ENCODE measurements at places on chromosomes 16 and 17.
A peak's percentile ranks its signal among the peaks of the same experiment; 100 is the strongest.

GRCh38 chr17:66462010-66462409 lies 159.6 kb downstream of the PRKCA start:
- H3K4me3 ChIP-seq = no peak overlapping the region
- H3K4me1 ChIP-seq = peaks cover 11% of the 10 kb centered on the region
- no peak overlapping the region for H3K27ac ChIP-seq
- H3K36me3 ChIP-seq = no peaks in the 10 kb centered on the region
- no peak for DNase-seq
- no peaks in the 10 kb centered on the region for H3K27me3 ChIP-seq

- no peak overlapping the region for H3K4me3 ChIP-seq
- H3K27ac ChIP-seq = no peak overlapping the region
- peaks cover 21% of the 10 kb centered on the region for H3K4me1 ChIP-seq
- peaks cover 21% of the 10 kb centered on the region for H3K36me3 ChIP-seq
- no peak for DNase-seq
- H3K27me3 ChIP-seq = no peaks in the 10 kb centered on the region
Measured at GRCh38 chr16:49560004-49560830, 186.6 kb downstream of the C16orf78 start.

GRCh38 chr16:49516382-49517036 lies 142.9 kb downstream of the C16orf78 start:
- no peak for DNase-seq
- H3K4me3 ChIP-seq = no peak overlapping the region
- no peaks in the 10 kb centered on the region for H3K4me1 ChIP-seq
- no peak overlapping the region for H3K27ac ChIP-seq

DNA sequence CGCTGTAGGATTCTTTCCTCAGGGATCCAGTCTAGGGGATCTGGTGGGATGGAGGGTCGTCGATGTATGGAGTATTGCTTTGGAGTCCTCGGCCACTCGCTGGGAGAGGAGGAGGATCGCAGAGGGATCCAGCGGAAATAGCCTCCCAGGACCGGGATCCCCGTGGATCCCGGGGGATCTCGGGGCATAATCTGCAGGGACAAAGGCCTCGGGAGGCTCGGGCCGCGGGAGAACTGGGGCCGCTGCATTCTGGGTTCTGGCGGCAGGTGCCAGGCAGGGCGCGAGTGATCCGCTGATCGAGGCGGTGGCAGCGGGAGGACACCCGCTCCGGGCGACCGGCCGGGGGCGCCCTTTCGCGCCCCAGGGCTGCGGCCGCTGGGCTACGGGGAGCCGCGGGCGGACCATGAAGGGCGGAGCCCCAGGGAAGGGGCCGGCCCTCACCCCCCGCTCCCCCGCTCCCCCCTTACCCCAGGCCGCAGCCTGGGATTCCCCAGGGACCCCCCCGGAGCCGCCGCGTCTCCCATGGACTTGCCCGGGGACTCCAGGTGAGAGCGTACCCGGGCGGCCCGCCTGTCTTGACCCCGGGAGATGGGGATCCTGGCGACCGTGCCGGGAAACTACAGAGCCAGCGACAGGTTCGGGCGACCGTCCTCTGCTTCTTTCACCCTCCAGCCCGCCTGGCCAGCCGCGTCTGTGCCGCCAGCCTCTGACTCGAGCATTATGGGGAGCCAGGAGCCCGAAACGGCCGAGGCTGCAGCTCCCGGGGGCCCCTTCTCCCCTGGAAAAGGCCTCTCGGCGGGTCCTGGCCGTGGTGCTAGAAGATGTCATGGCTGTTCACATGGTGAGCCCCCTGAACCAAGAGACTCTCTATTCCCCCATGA lies 604 bp downstream of the PRR14 start:
- peak overlapping the region; percentile 74 for H3K27ac ChIP-seq
- peak overlapping the region; percentile 90 for H3K4me3 ChIP-seq
- no peaks in the 10 kb centered on the region for H3K27me3 ChIP-seq
- peaks cover 19% of the 10 kb centered on the region for H3K36me3 ChIP-seq
- DNase-seq = no peak

GRCh38 chr17:58691701-58692238 lies at the start of gene TEX14:
Gene TEX14, minus strand, starts transcription at chr17:58692045. Its CDS starts 40,044 bp downstream, at chr17:58652001.
- DNase-seq = no peak
- no peaks in the 10 kb centered on the region for H3K4me1 ChIP-seq
- peak within 1 kb of the TSS; percentile 26 for H3K27ac ChIP-seq
- H3K27me3 ChIP-seq = no peaks in the 10 kb centered on the region
- H3K4me3 ChIP-seq = peak within 1 kb of the TSS; percentile 76
- no peaks in the 10 kb centered on the region for H3K36me3 ChIP-seq

DNA sequence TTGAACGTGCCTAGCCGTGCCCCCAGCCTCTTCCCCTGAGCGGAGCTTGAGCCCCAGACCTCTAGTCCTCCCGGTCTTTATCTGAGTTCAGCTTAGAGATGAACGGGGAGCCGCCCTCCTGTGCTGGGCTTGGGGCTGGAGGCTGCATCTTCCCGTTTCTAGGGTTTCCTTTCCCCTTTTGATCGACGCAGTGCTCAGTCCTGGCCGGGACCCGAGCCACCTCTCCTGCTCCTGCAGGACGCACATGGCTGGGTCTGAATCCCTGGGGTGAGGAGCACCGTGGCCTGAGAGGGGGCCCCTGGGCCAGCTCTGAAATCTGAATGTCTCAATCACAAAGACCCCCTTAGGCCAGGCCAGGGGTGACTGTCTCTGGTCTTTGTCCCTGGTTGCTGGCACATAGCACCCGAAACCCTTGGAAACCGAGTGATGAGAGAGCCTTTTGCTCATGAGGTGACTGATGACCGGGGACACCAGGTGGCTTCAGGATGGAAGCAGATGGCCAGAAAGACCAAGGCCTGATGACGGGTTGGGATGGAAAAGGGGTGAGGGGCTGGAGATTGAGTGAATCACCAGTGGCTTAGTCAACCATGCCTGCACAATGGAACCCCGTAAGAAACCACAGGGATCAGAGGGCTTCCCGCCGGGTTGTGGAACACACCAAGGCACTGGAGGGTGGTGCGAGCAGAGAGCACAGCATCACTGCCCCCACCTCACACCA lies 724 bp downstream of the GAA start:
- H3K27me3 ChIP-seq = no peaks in the 10 kb centered on the region
- H3K4me3 ChIP-seq = peak overlapping the region; percentile 88
- H3K36me3 ChIP-seq = no peaks in the 10 kb centered on the region
- no peak overlapping the region for H3K27ac ChIP-seq

DNA sequence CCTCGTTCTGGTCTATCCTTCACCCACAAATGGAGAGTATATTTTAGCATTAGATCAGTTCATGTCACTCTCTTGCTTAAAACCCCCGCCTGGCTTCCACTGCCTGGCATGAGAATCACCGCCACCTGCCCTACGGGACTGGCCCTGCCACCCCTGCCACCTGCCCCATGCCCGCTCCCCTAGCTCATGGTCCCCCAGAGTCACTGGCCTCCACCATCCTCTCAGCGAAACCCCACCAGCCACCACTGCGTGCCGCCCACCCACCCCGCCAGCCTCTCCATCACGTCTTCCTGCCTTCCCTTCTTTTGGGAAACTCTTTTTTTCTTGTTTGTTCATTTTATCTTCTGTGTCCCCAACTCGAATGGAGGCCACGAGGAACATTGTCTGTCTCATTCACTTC lies 982 bp upstream of the ENPP7 start:
- DNase-seq = no peak
- H3K4me1 ChIP-seq = peaks cover 1% of the 10 kb centered on the region
- H3K4me3 ChIP-seq = no peak overlapping the region
- H3K27me3 ChIP-seq = no peaks in the 10 kb centered on the region
- no peak overlapping the region for H3K27ac ChIP-seq

- H3K4me3 ChIP-seq = no peak overlapping the region
- H3K27ac ChIP-seq = no peak overlapping the region
- no peaks in the 10 kb centered on the region for H3K27me3 ChIP-seq
Measured at GRCh38 chr16:78895681-78896080, 704.9 kb downstream of the MAF start.

DNA sequence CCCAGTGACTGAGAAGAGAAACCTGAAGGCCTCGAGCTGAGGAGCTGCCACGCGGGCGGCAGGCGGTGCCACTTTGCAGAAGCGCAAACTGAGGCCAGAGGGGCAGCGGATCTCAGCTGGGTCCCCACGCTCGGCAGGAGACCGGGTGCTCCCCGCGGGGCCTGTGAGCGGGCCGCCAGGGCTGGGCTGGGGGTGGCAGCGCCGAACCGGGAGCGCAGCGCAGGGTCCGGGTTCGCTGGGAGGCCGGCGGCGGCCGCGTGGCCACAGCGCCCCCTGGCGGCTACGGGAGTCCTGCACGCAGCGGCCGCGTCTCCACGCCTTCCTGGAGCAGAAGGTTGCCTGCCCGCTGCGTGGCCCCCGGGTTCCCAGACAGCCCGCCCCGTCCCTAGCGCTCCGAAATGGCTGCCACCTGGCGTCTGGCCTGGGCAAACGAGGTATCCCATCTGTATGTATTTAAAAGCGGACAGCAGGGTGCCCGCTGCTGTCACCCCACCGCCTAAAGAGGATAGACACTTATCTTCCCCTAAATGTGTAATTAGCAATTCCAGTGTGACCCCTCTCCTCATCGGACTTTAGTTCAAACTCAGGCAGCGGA lies 96.1 kb upstream of the CDH5 start:
- H3K4me3 ChIP-seq = peak overlapping the region; percentile 63
- H3K4me1 ChIP-seq = peaks cover 16% of the 10 kb centered on the region
- DNase-seq = peak; percentile 72
- no peaks in the 10 kb centered on the region for H3K27me3 ChIP-seq
- no peaks in the 10 kb centered on the region for H3K36me3 ChIP-seq
- H3K27ac ChIP-seq = no peak overlapping the region

- DNase-seq = no peak
- no peaks in the 10 kb centered on the region for H3K27me3 ChIP-seq
- H3K4me3 ChIP-seq = no peak overlapping the region
Measured at GRCh38 chr17:48882272-48882671, 10.3 kb upstream of the ATP5MC1 start.

DNA sequence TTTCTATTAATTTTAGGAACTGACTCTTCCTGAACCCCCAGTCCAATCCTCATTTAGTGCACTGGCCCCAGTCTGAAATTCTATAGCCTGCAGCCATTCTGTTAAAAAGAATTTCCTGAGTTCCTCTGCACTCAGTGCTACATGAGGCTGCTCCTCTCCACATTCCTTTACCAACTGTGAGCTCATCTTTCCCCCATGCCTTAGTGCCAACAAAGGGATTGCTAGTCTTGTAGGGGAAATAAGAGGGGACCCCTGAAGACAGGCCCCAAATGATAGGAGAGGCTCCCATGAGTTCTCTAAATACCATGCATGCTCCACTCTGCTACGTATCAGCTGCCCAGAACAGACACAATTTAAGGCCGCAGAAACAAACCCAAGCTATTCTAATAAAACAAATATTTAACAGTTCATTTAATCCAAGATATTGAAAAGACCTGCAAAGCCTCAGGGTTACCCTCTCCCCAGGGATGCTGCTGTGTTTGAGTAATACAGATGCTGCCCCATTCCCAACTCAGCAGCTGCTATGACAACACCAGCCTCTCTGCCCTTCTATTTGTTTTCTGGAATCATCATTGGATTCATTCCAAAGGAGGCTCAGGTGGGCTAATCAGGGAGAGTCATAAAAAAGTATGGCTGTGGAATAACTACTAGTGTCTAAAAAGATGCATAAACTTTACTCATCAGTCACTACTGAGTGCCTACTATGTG lies 228.5 kb downstream of the TOX3 start:
- no peaks in the 10 kb centered on the region for H3K27me3 ChIP-seq
- H3K27ac ChIP-seq = no peak overlapping the region
- no peaks in the 10 kb centered on the region for H3K36me3 ChIP-seq
- no peak for DNase-seq
- peaks cover 9% of the 10 kb centered on the region for H3K4me1 ChIP-seq
